Activated T-helper 1 cell treated with anti-CD3 and anti-CD28 coated beads, Interleukin-12 subunit alpha, Interleukin-12 subunit beta, Interleukin-2, Interleukin-4 antibody, amounts not matched to agents 30 ng/mL and 10 ng/mL and 1 ng/mL, durations not matched to agents 14 hours and 24 hours and 36 hours (primary cell): ENCODE measurements at places on chromosomes 6 and 20.
A peak's percentile ranks its signal among the peaks of the same experiment; 100 is the strongest.

DNA sequence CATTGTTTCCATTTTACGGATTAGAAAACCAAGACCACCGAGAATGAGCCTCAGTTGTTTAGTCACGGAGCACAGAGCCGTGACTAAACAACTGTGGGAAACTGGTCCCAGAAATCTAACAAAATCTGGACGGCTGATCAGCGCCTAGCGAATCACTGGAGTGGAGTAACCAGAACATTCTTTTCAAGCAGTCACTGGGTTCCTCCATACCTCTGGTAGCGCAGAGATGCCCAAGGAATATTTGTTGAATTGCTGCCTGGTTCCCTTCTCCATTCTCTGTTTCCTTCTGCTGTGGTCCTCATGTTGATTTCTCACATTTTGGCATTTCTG is 62.0 kb downstream of the GPX5 start:
- peaks cover 43% of the 10 kb centered on the region for H3K4me1 ChIP-seq
- H3K27ac ChIP-seq = no peak overlapping the region
- no peak for DNase-seq
- peak overlapping the region; percentile 83 for H3K4me3 ChIP-seq
- peaks cover 8% of the 10 kb centered on the region for H3K36me3 ChIP-seq

DNA sequence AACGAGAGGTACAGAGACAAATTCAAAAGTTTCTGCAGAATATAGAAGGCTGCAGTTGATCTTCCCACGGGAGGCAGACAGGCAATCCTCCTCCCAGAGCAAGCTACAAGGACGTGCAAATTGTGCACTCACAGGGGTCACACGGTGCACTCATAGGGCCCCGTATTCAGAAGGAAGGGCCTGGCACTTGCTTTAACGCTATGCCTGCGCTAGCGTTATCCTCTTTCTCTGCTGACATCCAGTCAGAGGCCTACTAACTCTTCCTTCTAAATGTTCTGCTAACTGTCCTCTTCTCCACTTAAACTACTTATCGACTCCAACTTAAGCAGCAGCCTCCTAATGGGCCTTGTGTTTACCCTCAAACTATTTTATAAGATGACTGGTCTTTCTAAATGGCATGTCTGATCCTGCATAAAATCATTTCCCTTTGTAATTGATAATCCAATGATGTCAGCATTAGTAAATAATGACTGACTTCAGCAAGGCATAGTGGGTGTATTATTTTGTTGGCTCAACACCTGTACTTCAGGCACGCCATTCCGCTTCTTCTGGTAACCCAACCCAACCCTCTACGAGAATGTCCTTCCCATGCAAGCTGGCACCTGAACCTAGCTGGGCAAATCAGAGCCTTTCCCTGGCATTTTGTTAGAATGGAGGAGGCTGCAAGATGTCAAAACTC is 2.2 kb downstream of the IFNGR1 start:
- DNase-seq = no peak
- peaks cover 4% of the 10 kb centered on the region for H3K27me3 ChIP-seq
- H3K4me1 ChIP-seq = peaks cover 52% of the 10 kb centered on the region
- peaks cover 23% of the 10 kb centered on the region for H3K36me3 ChIP-seq
- H3K4me3 ChIP-seq = peak overlapping the region; percentile 31

- no peaks in the 10 kb centered on the region for H3K36me3 ChIP-seq
- no peak for DNase-seq
- H3K27me3 ChIP-seq = no peaks in the 10 kb centered on the region
- no peak overlapping the region for H3K27ac ChIP-seq
Observed at GRCh38 chr20:23526850-23527249, 35.9 kb downstream of the CST8 start.

GRCh38 chr6:37731888-37732287 is 34.2 kb upstream of the MDGA1 start:
- DNase-seq = peak; percentile 31
- H3K4me3 ChIP-seq = no peak overlapping the region
- no peaks in the 10 kb centered on the region for H3K36me3 ChIP-seq
- peaks cover 9% of the 10 kb centered on the region for H3K4me1 ChIP-seq
- H3K27ac ChIP-seq = no peak overlapping the region
- peaks cover 2% of the 10 kb centered on the region for H3K27me3 ChIP-seq

DNA sequence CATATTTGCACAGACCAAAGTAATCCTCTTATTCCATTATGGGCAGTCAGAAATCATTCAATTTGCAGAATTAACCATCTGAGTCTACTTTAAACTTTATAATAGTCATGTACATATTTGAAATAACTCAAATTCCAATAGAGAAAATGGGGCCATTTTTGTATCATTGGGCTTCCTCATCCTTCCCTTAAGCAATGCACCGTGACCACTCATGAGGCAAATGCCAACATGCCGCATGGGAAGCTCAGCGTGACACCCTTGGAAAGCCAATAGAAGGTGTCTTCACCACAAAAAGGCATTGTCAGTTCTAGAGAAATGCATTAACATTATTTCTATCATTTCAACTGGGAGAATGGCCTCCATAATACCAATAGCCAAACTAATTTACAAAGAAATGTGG is 38.5 kb downstream of the SIM1 start:
- no peak overlapping the region for H3K27ac ChIP-seq
- no peaks in the 10 kb centered on the region for H3K36me3 ChIP-seq
- H3K4me3 ChIP-seq = no peak overlapping the region
- DNase-seq = no peak
- no peaks in the 10 kb centered on the region for H3K4me1 ChIP-seq

GRCh38 chr6:96795481-96795880 is 41.8 kb downstream of the GPR63 start:
- H3K4me1 ChIP-seq = no peaks in the 10 kb centered on the region
- H3K27ac ChIP-seq = no peak overlapping the region
- H3K36me3 ChIP-seq = no peaks in the 10 kb centered on the region
- no peaks in the 10 kb centered on the region for H3K27me3 ChIP-seq
- H3K4me3 ChIP-seq = no peak overlapping the region

GRCh38 chr20:62142252-62143080 is 728 bp downstream of the PSMA7 start:
- H3K4me1 ChIP-seq = peaks cover 47% of the 10 kb centered on the region
- peak overlapping the region; percentile 91 for H3K27ac ChIP-seq
- DNase-seq = no peak
- H3K36me3 ChIP-seq = peaks cover 39% of the 10 kb centered on the region
- peak overlapping the region; percentile 90 for H3K4me3 ChIP-seq

DNA sequence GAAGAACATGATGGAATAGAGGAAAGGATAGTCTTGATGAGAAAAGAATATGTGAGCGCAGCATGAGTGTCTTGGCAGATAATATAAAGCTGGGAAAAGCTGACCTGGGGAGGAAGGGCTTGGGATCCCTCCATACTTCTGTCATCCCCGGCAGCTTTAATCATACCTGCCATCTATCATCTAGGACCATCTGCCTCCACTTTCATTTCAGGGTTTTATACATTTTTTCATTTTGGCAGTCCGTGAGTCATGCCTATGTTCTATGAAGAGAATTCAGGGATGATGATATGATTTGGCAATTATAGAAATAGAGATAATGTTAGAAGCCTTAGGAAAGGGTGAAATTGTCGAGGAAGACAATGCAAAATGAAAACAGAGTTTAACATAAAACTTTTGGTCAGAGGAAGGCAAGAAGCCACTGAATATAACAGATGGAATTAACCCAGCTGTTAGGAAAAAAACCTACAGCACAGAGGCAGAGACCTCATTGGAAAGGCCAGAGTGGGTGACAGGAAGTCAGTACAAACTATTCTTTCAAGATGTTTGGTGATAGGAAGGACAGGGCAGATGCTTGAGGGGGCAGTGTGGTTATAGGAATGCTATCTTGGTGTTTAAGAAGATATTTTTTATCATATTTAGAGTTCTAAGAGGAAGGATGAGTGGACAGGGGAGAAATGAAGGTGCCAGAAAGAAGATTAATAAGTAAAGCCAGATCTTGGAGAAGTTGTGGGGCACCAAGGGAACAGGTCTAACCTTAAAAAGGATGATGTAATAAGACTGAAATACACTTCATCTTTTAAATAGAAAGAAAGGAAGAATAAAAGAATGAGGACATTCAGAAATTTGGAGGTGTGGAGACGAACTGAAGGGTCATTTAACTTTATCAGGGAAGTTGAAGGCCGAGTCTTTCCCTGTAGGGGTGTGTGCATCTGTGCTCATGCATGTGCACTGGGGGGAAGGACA is 37.8 kb downstream of the MARCKS start:
- H3K4me1 ChIP-seq = no peaks in the 10 kb centered on the region
- no peaks in the 10 kb centered on the region for H3K36me3 ChIP-seq
- DNase-seq = no peak
- no peak overlapping the region for H3K4me3 ChIP-seq
- no peak overlapping the region for H3K27ac ChIP-seq

DNA sequence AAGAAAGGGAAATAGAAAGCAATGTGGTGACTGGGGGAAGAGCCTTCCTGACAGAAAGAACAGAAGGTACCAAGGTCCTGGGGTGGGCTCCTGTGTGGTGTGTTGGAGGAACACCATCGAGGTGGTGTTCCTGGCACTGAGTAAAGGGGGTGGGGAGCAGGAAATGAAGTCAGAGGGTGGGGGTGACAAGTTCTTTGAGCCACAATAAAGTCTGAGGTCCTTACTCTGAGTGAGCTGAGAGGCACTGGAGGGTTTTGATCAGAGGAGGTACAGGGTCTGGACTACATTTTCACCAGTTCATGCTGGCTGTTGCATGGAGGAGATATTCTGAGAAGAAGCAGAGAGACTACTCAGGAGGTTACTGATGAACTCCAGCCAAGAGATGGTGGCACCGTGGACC is 198.2 kb downstream of the GMPR start:
- peak overlapping the region; percentile 82 for H3K4me3 ChIP-seq
- H3K27me3 ChIP-seq = no peaks in the 10 kb centered on the region
- peak overlapping the region; percentile 90 for H3K27ac ChIP-seq
- DNase-seq = peak; percentile 38
- peaks cover 46% of the 10 kb centered on the region for H3K36me3 ChIP-seq
- peaks cover 86% of the 10 kb centered on the region for H3K4me1 ChIP-seq

- H3K4me1 ChIP-seq = peaks cover 12% of the 10 kb centered on the region
- H3K4me3 ChIP-seq = no peak overlapping the region
- no peaks in the 10 kb centered on the region for H3K36me3 ChIP-seq
Observed at GRCh38 chr6:148441454-148441911, 98.8 kb downstream of the SASH1 start.

DNA sequence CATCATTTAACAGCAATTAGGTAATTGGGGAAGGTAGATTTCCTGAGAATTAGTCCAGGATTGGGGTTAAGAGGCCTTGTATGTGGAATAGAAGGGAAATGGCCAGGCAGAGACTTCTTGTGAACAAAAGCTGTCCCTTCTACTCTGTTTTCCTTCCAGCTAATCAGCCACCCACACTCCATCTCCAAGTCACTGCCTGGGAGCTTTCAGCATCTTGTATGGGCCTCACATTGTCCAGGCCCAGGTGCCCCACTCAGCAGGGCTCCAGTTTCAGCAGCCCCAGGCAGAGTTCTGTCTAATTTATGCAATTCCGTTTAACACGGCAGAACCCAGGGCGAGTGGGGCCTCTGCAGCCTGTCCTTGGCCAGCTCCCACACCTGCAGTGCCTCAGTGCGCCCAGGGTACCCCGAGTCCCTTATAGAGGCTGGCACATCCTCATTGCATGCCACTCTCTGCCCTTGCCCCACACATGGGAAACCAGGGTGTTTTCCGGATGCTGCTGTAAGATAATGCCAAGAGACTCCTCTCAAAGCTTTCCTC is 113.0 kb downstream of the EDN3 start:
- no peak for DNase-seq
- no peak overlapping the region for H3K27ac ChIP-seq
- no peaks in the 10 kb centered on the region for H3K4me1 ChIP-seq
- no peak overlapping the region for H3K4me3 ChIP-seq
- no peaks in the 10 kb centered on the region for H3K36me3 ChIP-seq

DNA sequence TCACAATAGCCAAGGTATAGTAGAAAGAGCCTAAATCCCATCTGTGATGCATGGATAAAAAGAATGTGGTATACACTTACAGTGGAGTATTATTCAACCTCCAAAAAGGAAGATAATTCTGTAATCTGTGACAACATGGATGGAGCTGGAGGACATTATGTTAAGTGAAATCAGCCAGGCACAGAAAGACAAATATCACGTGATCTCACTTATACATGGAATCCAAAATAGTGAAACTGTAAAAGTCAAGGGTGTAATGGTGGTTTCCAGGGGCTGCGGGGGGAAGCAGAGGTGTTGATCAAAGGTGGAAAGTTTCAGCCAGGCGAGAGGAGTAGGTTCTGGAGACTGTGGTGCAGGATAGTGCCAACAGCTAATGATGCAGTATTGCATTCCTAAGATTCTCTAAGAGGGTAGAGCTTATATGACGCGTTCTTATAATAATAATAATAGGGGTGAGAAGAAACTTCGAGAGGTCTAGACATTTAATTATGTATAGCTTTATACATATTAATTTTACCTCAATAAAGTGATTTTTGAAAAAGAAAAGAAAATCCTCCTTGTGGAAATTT is 246.1 kb downstream of the FOXA2 start:
- DNase-seq = no peak
- no peak overlapping the region for H3K27ac ChIP-seq
- peaks cover 3% of the 10 kb centered on the region for H3K27me3 ChIP-seq
- no peaks in the 10 kb centered on the region for H3K4me1 ChIP-seq
- no peak overlapping the region for H3K4me3 ChIP-seq

DNA sequence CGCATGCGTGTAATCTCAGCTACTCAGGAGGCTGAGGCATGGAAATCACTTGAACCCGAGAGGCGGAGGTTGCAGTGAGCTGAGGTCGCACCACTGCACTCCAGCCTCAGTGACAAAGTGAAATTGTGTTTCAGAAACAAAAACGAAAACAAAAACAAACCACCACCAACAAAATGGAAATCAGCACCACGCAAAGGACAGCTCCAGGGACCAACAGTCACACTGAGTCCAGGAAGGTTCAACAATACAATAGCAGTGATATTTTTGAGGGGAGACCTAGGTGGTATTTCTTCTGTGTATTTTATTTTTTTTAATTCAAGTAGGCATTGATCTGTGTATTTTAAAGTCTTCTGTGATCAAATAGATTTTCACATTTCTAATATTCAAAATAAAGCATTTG is 9.8 kb downstream of the HLA-F start:
- peaks cover 16% of the 10 kb centered on the region for H3K4me1 ChIP-seq
- H3K27ac ChIP-seq = no peak overlapping the region
- DNase-seq = no peak
- no peak overlapping the region for H3K4me3 ChIP-seq
- H3K36me3 ChIP-seq = peaks cover 14% of the 10 kb centered on the region
- no peaks in the 10 kb centered on the region for H3K27me3 ChIP-seq

- H3K4me3 ChIP-seq = peak overlapping the region; percentile 89
- no peaks in the 10 kb centered on the region for H3K27me3 ChIP-seq
- H3K36me3 ChIP-seq = peaks cover 22% of the 10 kb centered on the region
Observed at GRCh38 chr20:4814696-4815252, 93.1 kb downstream of the PRND start.

DNA sequence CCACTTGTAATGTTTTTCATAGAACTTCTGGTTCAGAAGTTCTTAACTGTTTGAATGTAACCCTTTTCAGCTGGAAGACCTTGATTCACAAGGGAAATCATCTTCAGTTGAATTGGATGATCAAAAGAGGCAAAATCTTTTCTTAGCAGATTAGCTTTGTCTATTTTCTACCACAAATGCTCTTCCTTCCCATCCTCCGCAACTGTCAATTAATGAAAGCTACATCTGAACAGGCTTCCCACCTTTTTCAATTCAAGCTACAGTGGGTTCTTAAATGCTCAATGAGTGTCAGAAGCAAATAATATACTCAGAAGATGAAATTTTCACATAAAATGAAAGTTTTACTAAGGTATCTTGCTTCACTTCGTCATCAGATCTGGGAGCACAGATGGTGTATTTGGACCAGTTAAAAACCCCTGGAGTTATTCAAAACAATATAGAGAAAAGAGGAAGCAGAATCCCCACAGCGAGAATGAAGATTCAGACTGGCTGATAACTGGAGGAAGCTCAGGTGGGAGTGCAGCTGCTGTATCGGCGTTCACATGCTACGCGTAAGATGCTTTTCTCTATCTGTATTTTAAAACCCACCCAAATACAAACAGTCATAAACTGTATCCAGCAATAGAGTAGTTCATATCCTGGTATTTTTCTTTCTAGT is 19.4 kb downstream of the QRSL1 start:
- H3K27me3 ChIP-seq = no peaks in the 10 kb centered on the region
- H3K4me1 ChIP-seq = no peaks in the 10 kb centered on the region
- no peak overlapping the region for H3K27ac ChIP-seq
- no peak overlapping the region for H3K4me3 ChIP-seq
